ENCODE measurements at places on chromosomes 13 and 19.

- no peak for DNase-seq
Measured at GRCh38 chr13:111111376-111111937, 3.7 kb upstream of the ARHGEF7 start.

DNA sequence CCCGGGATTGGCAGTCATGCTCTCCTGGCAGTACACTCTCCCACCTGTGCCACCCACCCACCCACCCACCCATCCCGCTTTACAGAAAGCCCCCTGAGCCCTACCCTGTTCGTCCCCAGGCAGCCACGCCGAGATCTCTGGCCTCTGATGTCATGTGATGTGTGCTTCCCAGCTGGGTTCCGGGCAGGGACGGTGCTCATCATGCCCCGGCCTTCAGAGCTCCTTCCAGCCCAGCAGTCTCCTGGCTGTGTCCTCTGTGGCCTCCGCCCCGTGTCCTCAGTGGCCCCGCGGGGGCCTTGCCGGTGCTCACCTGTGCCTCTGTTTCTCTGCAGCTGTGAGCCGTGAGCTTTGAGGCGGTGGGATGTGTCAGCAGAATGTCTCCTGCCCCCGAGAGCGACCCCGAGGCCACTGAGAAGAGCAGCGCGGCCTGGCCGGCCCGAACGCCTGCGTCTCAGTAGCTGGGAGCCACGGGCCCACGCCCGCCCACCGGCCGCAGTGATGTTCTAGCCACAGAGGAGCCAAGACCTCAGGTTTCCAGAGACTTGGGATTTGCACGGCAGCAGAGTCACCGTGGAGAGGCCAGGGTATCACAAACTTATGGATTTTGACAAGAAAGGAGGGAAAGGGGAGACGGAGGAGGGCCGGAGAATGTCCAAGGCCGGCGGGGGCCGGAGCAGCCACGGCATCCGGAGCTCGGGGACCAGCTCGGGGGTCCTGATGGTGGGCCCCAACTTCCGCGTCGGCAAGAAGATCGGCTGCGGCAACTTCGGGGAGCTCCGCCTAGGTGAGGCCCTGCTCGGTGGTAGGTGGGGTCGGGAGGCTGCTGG, 28.4 kb downstream of the CSNK1G2 start:
- no peak for DNase-seq

GRCh38 chr13:104984296-104984818, 1551.1 kb downstream of the EFNB2 start:
- DNase-seq: no peak

GRCh38 chr19:4097501-4097900, 26.4 kb downstream of the MAP2K2 start:
- DNase-seq: no peak

DNA sequence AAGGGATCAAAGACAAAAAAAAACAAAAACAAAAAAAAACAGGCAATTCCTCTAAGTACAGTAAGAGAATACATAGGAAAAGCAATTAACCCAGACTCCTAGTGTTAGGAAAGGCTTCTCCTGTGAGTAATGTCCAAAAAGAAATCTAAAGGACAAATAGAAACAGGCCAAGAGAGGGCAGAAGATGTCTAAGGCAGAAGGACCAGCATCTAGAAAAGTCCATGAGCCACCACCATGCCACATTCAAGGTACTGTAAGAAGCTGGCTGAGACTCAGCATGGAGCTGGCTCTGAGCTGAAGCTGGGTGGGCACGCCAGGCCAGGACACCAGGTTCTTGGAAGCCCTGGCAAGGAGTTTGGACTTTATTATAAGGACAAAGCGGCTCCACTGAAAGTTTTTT, 118.1 kb upstream of the FRY start:
- no peak for DNase-seq

DNA sequence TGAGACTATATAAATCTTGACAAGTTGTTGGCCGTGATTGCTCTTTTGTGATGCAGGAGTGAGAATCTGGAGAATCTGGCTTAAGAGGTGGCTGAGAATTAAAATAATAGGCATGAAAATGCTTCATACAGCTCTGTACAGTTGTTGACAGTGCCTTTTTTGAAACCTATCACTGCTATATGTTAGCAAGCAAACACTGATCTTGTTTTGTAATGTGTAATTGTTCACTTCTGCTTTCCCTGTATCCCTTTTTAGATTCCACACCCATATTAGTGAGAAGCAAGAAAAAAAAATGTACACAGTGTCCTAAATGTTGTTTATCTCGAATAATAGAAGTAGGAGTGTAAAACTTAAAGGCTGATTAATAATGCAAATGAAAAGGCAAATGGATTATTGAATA, 31.1 kb downstream of the ITM2B start:
- DNase-seq: no peak

DNA sequence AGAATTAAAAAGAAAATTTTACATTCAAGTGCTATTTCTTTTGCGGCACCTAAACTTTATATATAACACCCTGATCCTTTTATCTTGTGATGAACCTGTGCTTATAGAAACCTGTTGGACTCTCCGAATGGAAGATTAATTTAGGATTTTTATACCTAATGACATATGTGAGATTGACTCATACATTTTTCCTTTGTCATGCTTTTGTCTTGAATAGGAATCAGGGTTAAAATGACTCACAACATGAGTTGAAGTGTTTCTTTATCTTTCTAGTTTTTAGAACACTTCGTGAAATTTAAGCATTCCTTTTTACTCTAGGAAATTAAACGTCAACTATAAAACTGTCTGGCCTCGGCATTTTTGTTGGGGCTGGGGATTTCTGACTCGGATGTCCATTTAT, 378.9 kb downstream of the PCDH20 start:
- no peak for DNase-seq

DNA sequence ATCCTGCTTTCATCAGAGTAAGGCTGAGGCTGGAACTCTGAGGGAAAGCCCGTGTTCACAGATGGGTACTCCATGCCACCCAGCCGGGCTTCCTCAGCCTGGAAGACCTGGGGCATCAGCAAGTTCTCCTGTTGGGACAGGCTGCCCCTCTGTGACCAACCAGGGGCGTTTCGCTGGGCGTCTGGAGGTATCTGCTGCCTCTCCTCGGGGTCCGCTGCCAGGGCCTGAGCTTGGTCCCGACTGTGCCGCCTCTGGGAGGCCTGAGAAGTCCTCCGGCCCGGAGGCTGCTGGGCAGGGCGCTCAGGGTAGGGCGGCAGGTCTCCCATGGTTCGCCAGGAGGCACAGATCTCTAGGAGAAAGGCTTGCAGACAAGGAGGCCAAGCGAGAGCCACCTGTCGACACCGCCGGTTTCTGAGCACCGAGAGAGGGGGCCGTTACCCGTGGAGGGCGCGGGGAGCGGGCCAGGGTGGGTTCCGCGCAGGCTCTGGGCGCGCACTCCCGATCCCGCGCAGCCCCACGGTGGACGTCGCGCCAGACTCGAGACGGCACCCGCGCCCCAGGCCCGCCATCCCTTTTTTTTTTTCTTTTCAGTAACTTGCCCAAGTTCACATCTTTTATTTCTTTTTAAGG, at the start of gene RSPH6A:
RSPH6A (minus strand) TSS at position 458 of the 630 bp plus-strand sequence; CDS start at position 326, 132 bp downstream.
- DNase-seq: no peak

GRCh38 chr19:10289167-10289835, 451 bp upstream of the ICAM5 start:
- peak; percentile 44 for DNase-seq

GRCh38 chr19:5205937-5206750, 134.5 kb downstream of the PTPRS start:
- no peak for DNase-seq

DNA sequence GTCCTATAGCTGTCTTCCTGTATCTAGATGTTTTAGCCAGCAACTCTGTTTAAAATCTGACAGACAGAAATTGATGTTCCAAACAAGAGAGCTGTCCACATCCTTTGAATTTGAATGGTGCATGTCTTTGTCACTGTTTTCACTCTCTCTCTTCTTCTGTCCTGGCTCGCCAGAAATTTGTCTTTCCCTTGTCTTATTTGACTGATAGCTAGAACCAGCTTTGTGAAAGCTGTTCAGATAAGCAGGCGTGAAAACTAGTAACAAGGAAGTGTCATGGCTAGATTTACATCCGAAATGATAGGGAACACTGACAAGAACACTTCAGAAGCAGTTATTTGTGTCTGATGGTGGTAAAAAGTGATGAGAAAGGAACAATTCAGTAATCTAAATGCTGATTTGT, 354.9 kb upstream of the SLITRK1 start:
- DNase-seq: no peak

GRCh38 chr13:76852986-76853385, 33.2 kb downstream of the KCTD12 start:
- no peak for DNase-seq

GRCh38 chr13:95948656-95949055, 104.5 kb downstream of the UGGT2 start:
- DNase-seq: peak; percentile 29

GRCh38 chr19:7382694-7383093, 34.0 kb downstream of the ARHGEF18 start:
- DNase-seq: no peak

GRCh38 chr13:75479102-75479740, 2.7 kb downstream of the TBC1D4 start:
- DNase-seq: no peak

DNA sequence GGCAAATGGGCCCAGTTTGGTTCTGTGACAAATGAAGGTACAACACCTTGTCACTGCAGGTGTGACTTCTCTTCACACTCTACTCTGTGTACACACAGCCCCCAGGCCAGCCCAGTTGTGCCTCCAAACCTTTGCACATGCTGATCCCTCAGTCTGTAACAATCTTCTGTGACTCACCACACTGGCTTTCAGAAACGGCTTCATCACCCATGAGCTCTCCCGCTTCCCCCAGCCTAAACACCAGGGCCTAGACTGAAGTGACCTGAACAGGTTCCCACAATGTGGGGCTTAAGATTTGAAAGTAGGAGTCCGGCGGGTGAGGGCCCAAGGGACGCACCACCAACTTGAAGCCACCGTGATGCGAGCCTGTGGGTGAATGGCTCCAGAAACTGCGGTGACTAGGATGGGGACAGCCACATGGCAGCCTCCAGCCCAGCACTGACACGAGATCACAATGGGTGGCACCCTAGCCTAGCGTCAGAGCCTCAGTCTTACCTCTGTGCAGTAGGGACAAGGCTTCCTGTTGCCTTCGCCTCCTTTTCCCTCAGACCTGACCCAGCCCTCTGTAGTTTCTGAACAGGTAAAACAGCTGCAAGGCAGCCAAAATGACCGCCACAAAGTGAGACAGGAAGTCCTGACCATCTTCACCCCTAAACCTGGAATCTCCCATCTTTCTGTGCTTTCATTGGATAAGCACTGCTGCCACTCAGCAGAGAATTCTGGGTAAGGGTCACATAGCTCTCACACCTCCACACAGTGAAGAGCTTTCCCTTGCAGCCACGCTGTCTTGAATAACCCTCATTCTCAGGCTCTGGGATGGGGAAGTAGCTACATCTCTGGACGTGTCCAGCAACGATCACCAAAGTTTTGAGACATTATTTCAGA, 34.2 kb upstream of the ZNF599 start:
- DNase-seq: no peak

GRCh38 chr19:547836-548720, 4.2 kb downstream of the GZMM start:
- DNase-seq: no peak

GRCh38 chr19:18279516-18280246, 1.7 kb downstream of the JUND start:
- DNase-seq: no peak

DNA sequence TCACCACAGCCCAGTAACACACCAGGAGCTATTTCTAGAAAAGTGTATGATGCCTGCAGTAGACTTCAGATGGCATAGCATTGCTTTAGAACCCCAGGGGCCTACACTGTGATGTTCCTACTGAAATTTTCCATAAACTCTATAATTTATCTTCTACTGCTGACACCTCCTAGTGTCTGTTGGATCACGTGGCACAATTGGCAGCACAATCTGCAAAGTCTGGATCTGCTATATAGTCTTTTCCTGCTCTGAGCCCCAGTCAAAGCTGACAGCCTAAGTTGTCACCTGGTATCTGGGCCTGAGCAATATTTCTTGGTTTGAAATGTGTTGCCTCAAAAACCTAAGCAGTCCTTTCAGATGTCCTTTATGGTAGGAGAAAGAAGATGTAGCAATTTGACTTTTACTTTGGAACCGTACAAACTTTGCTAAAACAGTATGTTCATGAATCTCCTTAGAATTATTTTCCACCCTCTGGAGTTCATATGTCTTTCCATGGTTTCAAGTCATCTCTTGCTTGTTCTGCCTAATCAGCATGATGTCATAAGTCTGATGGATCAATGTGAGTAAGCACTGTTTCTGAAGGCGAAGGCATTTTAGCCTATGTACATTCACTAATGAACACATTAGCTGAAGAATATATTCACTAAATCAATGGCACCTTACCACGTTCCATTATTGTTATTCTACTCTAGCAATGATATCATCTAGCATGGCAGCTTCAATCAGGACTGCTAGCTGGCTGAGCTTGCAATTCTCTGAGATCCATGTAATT, 536.5 kb upstream of the NBEA start:
- no peak for DNase-seq

DNA sequence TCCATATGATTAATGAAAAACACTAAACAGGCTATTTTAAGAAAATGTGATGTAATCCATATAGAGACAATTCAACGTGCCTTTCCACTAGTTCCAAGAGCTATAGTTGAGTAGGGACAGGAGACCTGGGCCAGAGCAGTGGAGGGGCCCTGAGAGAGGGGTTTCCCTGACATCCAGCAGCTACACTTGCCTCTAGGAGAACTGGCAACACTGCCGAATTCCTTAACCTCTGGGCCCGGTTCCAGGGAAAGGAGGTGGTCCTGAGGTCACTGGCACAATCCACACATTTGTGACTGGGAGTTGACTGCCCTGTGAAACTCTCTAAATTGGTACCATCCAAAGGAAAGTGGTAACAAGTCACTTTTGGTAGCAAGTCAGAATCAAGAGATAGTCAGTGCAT, 264.4 kb downstream of the DCLK1 start:
- no peak for DNase-seq

- DNase-seq: no peak
Measured at GRCh38 chr13:39859898-39860297, 204.4 kb downstream of the COG6 start.

GRCh38 chr19:7562646-7563393, 27.3 kb downstream of the PNPLA6 start:
- DNase-seq: no peak

GRCh38 chr13:38590796-38591507, 95.9 kb upstream of the FREM2 start:
- no peak for DNase-seq

- no peak for DNase-seq
Measured at GRCh38 chr13:35472323-35472881, 4.1 kb downstream of the MAB21L1 start.

GRCh38 chr13:23637829-23638228, 67.6 kb downstream of the TNFRSF19 start:
- DNase-seq: no peak

GRCh38 chr13:30652746-30653386, 35.1 kb downstream of the USPL1 start:
- DNase-seq: no peak

GRCh38 chr19:56177564-56178243, 1.9 kb downstream of the GALP start:
- no peak for DNase-seq
